ENCODE measurements at places on chromosomes 6 and 20.

- no peak overlapping the region for H3K27ac ChIP-seq
- peak; percentile 36 for DNase-seq
- H3K36me3 ChIP-seq: no peaks in the 10 kb centered on the region
- H3K27me3 ChIP-seq: peaks cover 26% of the 10 kb centered on the region
- no peak overlapping the region for H3K4me3 ChIP-seq
Observed at GRCh38 chr20:45098103-45098773, 2.7 kb downstream of the KCNS1 start.

DNA sequence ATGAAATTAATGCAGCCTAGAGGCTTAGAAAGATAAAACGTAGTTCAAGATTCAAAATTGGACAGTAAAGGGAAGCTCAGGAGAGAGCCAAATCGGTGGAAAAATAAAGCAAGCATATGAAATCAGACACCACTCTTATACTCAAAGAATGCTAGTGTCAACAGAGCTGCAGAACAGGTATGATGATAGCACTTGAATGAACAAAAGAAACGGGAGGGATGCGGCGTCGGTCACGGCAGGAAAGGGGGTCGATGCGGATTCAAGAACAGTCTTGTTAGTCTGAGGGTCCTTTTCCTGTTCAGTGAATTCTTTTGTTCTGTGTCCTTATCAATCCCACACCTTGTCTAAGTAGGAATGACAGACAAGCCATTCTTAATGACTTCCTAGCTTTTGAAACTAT lies 114.4 kb downstream of the FOXC1 start:
- H3K27ac ChIP-seq: no peak overlapping the region
- H3K4me3 ChIP-seq: no peak overlapping the region
- H3K27me3 ChIP-seq: no peaks in the 10 kb centered on the region
- H3K4me1 ChIP-seq: no peaks in the 10 kb centered on the region
- no peak for DNase-seq
- H3K36me3 ChIP-seq: no peaks in the 10 kb centered on the region

GRCh38 chr6:99993533-99994251 lies at the start of gene MCHR2:
Gene MCHR2, minus strand, starts transcription at chr6:99994223. Its CDS starts 38,076 bp downstream, at chr6:99956147.
- H3K36me3 ChIP-seq: no peaks in the 10 kb centered on the region
- H3K27me3 ChIP-seq: no peaks in the 10 kb centered on the region
- H3K27ac ChIP-seq: no peak within 1 kb of the TSS
- no peak for DNase-seq

- no peak overlapping the region for H3K4me3 ChIP-seq
- H3K4me1 ChIP-seq: no peaks in the 10 kb centered on the region
- DNase-seq: no peak
Observed at GRCh38 chr20:57023007-57023406, 243.4 kb downstream of the BMP7 start.

DNA sequence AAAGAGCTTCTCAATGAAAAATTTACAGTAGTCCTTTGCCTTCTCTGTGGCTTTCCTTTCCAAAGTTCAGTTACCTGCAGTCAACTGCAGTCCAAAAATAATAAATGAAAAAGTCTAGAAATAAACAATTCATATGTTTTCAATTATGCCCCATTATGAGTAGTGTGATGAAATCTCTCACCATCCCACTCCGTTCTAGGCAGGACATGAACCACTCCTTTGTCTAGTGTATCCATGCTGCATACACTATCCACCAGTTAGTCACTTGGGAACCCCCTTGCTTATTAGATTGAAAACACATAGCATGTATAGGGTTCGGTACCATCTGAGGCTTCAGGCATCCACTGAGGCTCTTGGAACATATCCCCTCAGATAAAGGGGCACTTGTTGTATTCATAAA lies 80.6 kb upstream of the EYA4 start:
- no peaks in the 10 kb centered on the region for H3K4me1 ChIP-seq
- no peak overlapping the region for H3K27ac ChIP-seq
- no peak for DNase-seq
- no peaks in the 10 kb centered on the region for H3K27me3 ChIP-seq
- no peaks in the 10 kb centered on the region for H3K36me3 ChIP-seq

- H3K4me1 ChIP-seq: peaks cover 4% of the 10 kb centered on the region
- H3K27ac ChIP-seq: no peak overlapping the region
- DNase-seq: no peak
- H3K4me3 ChIP-seq: no peak overlapping the region
Observed at GRCh38 chr6:14121936-14122344, 4.4 kb downstream of the CD83 start.

DNA sequence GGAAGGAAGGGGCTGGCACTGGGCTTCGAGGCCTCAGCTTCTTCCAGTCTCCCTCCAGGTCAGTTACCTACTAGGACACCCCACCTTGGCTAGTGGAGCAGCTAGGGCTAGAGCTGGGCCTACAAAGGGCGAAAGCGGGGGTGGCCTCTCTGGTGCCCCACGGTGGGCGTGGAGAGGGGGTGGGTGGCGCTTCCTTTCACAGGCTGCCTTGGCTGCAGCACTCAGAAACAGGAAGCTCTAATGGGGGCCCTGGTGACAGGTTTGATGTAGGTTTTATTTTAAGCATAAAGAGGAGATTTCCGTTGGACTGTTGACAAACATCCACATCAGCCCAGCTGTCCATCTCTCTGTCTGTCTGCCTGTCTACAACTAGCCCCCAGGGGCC lies 13.4 kb downstream of the FAM110A start:
- DNase-seq: peak; percentile 36
- H3K27ac ChIP-seq: no peak overlapping the region
- no peaks in the 10 kb centered on the region for H3K36me3 ChIP-seq

- DNase-seq: no peak
- no peaks in the 10 kb centered on the region for H3K4me1 ChIP-seq
- H3K36me3 ChIP-seq: no peaks in the 10 kb centered on the region
- H3K27me3 ChIP-seq: no peaks in the 10 kb centered on the region
- no peak overlapping the region for H3K27ac ChIP-seq
- H3K4me3 ChIP-seq: no peak overlapping the region
Observed at GRCh38 chr20:36181934-36182603, 27.5 kb downstream of the EPB41L1 start.

GRCh38 chr6:160464744-160465143 lies 116.6 kb downstream of the SLC22A3 start:
- H3K27me3 ChIP-seq: no peaks in the 10 kb centered on the region
- H3K36me3 ChIP-seq: no peaks in the 10 kb centered on the region
- H3K27ac ChIP-seq: no peak overlapping the region
- H3K4me1 ChIP-seq: no peaks in the 10 kb centered on the region

GRCh38 chr6:137102851-137103492 lies 58.2 kb upstream of the IL20RA start:
- no peak overlapping the region for H3K27ac ChIP-seq
- H3K36me3 ChIP-seq: no peaks in the 10 kb centered on the region
- DNase-seq: no peak
- H3K27me3 ChIP-seq: no peaks in the 10 kb centered on the region

- H3K36me3 ChIP-seq: no peaks in the 10 kb centered on the region
- DNase-seq: no peak
- no peaks in the 10 kb centered on the region for H3K4me1 ChIP-seq
- H3K27me3 ChIP-seq: no peaks in the 10 kb centered on the region
Observed at GRCh38 chr20:13325033-13325432, 104.0 kb downstream of the ISM1 start.

DNA sequence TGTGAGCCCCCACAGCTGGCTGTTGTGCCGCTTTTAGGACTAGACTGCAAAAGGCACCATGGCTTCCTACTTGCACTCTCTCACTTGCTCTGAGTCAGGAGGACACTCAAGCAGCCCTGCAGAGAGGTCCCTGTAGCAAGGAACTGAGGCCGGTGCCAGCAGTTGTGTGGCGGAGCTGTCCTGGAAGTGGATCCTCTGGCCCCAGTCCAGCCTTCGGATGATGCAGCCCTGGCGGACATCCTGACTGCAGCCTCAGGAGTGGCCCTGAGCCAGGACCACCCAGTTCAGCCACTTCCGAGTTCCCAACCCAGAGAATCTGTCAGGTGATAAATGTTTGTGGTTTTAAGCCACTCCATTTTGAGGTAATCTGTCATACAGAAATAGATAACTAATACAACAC lies 17.5 kb downstream of the CTCFL start:
- H3K27me3 ChIP-seq: no peaks in the 10 kb centered on the region
- no peak overlapping the region for H3K4me3 ChIP-seq
- no peaks in the 10 kb centered on the region for H3K36me3 ChIP-seq
- no peaks in the 10 kb centered on the region for H3K4me1 ChIP-seq

- DNase-seq: no peak
- H3K4me3 ChIP-seq: no peak overlapping the region
- H3K27me3 ChIP-seq: no peaks in the 10 kb centered on the region
- no peaks in the 10 kb centered on the region for H3K36me3 ChIP-seq
Observed at GRCh38 chr20:61875221-61875885, 190.3 kb downstream of the TAF4 start.

DNA sequence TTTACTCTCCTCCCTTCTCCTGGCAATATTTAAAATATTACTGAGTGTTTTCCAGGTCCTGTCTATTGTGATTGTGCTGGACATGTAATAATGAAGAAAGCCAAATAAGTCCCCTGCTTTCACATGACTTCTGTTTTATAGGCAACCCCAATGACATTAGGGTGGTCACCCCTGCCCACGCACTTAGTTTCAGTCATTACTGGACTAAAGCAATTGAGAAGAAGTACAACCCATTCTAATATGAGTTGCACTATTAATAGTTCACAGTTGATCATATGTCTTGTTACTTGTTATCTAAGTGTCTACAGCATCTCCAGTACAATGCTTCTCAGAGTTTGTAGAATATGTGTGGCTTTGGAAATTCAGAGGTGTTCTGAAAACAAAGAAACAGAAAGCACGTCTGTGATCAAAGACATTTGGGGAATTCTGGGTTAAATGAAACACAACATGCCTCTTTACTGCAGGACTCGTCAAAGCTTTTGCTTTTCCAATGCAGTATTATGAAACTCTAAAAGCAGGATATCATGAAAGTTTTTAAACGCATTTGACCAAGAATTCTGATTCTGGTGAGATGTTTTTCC lies 789.5 kb downstream of the DHX35 start:
- H3K36me3 ChIP-seq: no peaks in the 10 kb centered on the region
- H3K4me1 ChIP-seq: no peaks in the 10 kb centered on the region
- DNase-seq: no peak
- H3K27me3 ChIP-seq: no peaks in the 10 kb centered on the region
- no peak overlapping the region for H3K4me3 ChIP-seq

GRCh38 chr6:63862486-63863198 lies 227.0 kb downstream of the PHF3 start:
- DNase-seq: no peak
- no peaks in the 10 kb centered on the region for H3K36me3 ChIP-seq
- H3K27ac ChIP-seq: no peak overlapping the region
- H3K4me3 ChIP-seq: no peak overlapping the region
- no peaks in the 10 kb centered on the region for H3K27me3 ChIP-seq

DNA sequence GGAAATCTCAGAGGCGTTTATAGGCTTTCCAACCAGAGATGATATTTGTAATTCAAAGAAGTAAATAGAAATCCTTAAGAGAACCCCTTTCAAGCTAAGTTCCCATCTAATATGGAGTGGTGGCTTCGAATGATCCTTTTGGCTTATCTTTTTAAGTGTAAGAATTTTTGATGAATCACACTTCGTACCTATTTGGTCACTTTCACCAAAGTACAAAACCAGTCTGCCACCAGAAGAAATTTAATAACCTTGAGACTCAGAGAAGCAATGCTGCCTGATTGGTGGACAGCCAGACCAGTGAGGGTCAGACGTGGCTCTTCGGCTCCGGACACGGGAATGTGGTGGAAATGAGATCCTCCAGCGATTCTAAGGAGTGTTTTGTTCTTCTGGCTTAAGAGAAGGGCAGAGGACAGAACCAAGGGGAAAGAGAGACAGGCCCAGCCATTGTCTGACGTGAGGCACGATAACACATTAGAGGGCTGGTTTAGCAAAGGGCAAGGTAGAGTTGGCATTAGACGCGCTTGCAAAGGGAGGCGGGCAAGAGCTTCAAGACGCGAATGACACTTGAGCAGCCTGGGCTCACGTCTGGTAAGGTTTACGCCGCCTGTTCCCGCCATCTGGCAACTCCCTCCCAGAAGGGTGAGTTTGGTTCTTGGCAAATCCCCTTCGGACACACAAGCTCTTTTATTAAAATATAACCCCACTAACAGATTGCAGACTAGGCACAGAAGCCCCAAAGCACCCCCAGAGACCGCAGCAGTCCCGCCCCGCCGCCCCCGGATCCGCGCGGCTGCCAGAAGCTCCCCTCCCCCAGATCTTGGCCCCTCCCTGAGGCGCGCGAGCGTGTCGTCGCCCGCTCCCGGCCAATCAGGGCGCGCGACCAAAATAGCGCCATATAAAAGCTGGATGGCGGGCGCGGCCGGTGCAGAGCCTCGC lies 50.0 kb upstream of the EZR start:
- H3K27me3 ChIP-seq: no peaks in the 10 kb centered on the region
- peak overlapping the region; percentile 92 for H3K27ac ChIP-seq
- no peaks in the 10 kb centered on the region for H3K36me3 ChIP-seq
- no peak for DNase-seq

- no peaks in the 10 kb centered on the region for H3K4me1 ChIP-seq
- no peak overlapping the region for H3K4me3 ChIP-seq
- no peak overlapping the region for H3K27ac ChIP-seq
- no peaks in the 10 kb centered on the region for H3K27me3 ChIP-seq
- H3K36me3 ChIP-seq: no peaks in the 10 kb centered on the region
- DNase-seq: no peak
Observed at GRCh38 chr6:135833771-135834170, 17.7 kb upstream of the PDE7B start.

GRCh38 chr6:49606721-49607390 lies 29.8 kb downstream of the RHAG start:
- no peak overlapping the region for H3K4me3 ChIP-seq
- H3K36me3 ChIP-seq: no peaks in the 10 kb centered on the region
- DNase-seq: peak; percentile 35
- H3K27ac ChIP-seq: no peak overlapping the region
- H3K27me3 ChIP-seq: no peaks in the 10 kb centered on the region

GRCh38 chr6:99790679-99791078 lies 184.0 kb downstream of the PRDM13 start:
- peaks cover 3% of the 10 kb centered on the region for H3K27me3 ChIP-seq
- no peak overlapping the region for H3K4me3 ChIP-seq
- H3K4me1 ChIP-seq: no peaks in the 10 kb centered on the region
- no peak overlapping the region for H3K27ac ChIP-seq
- no peaks in the 10 kb centered on the region for H3K36me3 ChIP-seq
- DNase-seq: no peak

GRCh38 chr6:157864185-157864761 lies 41.2 kb downstream of the SNX9 start:
- no peak overlapping the region for H3K4me3 ChIP-seq
- no peak for DNase-seq
- no peaks in the 10 kb centered on the region for H3K27me3 ChIP-seq
- H3K36me3 ChIP-seq: no peaks in the 10 kb centered on the region

- no peak overlapping the region for H3K27ac ChIP-seq
- DNase-seq: no peak
- no peaks in the 10 kb centered on the region for H3K27me3 ChIP-seq
- no peaks in the 10 kb centered on the region for H3K36me3 ChIP-seq
Observed at GRCh38 chr6:150729188-150729748, 129.6 kb downstream of the PLEKHG1 start.
